ENCODE measurements at places on chromosomes 11 and 22.

- no peak for DNase-seq
These were observed 40.3 kb upstream of the SHISAL1 start for GRCh38 chr22:44353041-44353440.

DNA sequence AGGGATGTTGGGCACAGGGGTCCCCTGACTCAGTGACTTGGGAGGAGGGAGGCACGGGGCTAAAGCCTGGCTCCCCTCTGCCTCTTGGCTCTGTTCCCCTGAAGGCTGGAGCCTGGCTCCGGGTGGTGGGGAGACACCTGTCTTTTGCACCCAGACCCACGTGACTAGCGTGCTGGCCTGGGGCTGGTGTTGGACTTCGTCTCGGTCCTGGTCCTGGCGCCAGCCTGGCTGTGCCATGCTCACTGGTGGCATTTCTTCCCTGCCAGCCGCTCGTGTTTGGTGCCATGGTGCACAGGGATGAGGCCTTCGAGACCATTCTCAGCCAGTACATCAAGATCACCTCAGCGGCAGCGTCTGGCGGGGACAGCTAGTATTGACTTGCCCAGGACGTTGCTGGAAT lies 56.7 kb downstream of the GRAMD4 start:
- no peak for DNase-seq

DNA sequence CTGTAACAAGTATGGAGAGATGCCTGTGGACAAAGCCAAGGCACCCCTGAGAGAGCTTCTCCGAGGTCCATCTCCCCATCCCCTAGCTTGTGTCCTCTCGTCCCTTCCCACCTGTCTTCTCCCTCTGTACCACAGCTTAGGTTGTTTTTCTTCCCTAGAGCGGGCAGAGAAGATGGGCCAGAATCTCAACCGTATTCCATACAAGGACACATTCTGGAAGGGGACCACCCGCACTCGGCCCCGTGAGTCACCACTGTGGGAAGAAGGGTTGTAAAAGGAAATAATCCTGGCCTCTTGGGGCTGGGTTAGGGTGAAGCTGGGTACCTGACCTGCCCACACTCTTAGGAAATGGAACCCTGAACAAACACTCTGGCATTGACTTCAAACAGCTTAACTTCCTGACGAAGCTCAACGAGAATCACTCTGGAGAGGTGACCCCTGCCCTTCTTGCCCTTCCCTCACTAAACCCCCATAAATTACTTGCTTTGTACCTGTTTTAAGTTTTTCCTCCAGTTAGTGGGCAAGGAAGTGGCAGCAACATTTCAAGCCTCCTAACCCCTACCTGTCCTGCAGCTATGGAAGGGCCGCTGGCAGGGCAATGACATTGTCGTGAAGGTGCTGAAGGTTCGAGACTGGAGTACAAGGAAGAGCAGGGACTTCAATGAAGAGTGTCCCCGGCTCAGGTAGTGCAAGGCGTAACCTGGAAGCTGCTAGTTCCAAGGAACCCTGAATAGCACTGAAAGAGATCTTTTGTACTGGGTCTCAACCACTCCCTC lies 3.1 kb downstream of the TAF10 start:
- peak; percentile 1 for DNase-seq

GRCh38 chr11:58784995-58785394 lies 53.3 kb upstream of the GLYAT start:
- DNase-seq = no peak

GRCh38 chr22:22981670-22982571 lies 88.4 kb upstream of the GNAZ start:
- DNase-seq = no peak

- DNase-seq = no peak
These were observed 13.9 kb downstream of the DUSP8 start for GRCh38 chr11:1557904-1558774.

GRCh38 chr22:50581031-50581949 lies 1.4 kb downstream of the CHKB start:
- no peak for DNase-seq

GRCh38 chr11:10375280-10375971 lies 70.6 kb downstream of the ADM start:
- DNase-seq = no peak

GRCh38 chr11:34940026-34940677 lies 23.7 kb downstream of the PDHX start:
- no peak for DNase-seq

GRCh38 chr11:117442869-117443239 lies 115.2 kb downstream of the CEP164 start:
- DNase-seq = no peak

- DNase-seq = no peak
These were observed 75.1 kb upstream of the LUZP2 start for GRCh38 chr11:24421766-24422165.

GRCh38 chr11:10540546-10540914 lies 457 bp downstream of the RNF141 start:
- DNase-seq = no peak

- DNase-seq = no peak
These were observed 185.7 kb downstream of the BLID start for GRCh38 chr11:121930004-121930965.

DNA sequence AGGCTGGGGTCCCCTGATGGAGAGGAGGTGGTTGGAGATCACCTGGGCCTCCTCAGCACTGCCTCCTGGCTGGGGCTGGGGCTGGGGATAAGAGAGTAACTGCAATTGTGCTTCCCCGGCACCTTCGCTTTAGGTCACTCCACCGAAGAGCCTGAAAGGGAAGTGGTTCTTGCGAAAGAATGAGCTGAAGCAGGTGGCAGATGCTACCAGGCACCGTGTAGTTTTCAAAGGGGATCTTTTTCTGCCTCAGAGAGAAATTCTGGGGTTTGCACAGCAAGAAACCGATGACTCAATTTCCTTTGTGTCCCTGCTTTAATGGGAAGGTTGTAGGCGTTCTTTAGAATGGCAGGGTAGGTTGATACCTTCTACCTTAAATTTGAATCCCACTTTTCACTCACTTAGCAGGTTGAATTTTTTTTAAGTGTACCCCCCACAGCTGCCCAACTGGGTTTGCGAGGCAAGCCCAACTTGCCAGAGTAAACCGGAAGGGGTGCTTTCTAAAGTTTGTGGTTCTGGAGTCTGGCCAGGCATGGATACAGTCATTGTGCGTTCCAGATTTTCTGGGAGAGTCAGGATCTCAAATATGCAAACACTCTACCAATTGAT lies 5.3 kb downstream of the CD44 start:
- DNase-seq = peak; percentile 68

DNA sequence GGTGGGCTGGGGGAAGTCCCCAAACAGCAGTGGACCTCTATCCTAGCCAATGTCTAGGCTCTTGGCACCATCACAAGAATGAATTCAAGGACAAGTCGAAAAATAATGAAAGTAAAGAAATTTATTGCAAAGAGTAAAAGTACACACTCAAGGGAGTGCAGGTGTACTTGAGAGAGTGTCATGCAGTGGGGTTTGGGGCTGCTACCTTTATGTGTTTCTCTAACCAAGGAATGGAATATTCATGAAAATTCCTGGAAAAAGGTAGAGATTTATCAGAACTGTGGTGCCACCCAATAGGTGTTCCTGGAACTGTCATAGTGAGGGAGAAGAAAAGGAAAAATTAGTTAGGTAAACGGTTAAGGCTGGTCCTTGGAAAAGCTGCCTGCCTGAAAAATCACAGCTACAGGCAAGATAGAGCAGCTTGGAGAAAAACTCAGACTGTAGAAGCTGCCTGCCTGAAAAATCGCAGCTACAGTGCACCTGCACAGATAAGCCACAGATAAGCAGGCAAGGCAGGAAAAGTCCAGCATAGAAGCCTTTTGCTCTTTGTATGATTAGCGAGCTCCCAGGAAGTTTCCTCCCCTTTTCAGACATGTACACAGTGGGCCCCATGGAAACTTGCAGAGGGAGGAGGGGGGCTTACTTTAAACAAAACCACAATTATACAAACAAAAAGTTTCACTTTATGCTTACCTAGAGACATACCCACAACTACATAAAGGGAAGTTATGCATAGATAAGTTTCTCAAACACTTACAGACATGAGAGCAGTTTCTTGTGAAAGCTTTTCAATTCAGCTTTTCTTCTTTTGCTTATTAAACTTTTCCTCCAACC lies 71.4 kb upstream of the B3GNT6 start:
- no peak for DNase-seq

DNA sequence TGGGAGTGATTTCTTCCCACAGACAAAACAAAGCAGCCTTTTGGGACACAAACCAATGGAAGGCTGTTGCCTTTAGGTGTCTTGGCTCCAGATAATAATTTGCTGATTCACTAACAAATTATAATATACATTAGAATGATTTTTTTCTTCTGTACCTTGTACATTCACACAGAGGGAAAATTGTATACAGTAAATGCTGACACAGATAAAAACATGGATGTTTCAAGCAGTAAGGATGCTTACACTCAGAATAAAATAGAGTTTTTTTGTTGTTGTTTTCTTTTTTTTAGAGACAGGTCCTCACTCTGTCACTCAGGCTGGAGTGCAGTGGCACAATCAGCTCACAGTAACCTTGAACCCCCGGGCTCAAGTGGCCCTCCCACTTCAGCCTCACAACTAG lies 109.2 kb upstream of the TRPC6 start:
- no peak for DNase-seq

DNA sequence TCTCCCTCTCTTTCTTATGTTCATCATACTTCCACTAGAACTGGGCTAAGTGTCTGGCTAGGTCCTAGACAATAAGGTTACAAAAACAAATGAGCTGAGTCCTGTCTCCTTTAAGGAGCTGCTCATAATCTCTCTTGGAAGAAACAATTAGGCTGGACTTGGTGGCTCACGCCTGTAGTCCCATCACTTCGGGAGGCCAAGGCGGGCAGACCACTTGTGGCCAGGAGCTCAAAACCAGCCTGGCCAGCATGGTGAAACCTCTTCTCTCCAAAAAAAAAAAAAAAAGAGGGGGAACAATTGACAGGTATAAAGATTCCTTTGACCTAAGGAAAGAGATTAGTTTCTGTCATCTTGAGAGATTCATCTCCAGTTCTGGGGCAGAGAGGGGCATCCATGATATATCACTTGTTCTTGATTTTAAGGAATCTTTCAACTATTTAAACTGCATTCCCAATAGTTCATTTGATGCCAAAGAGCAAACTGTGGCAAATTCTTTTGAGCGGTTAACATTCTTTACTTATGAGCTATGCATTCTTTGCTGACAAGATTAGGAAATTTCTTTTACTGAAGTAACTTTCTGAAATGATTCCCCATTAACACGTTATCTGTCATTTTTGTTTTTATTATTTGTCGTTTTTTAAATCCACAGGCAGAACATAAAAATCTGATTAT lies 125.5 kb downstream of the C11orf87 start:
- no peak for DNase-seq
